Kidney glomerular epithelial cell (primary cell): ENCODE measurements at places on chromosomes 4 and X.

GRCh38 chr4:184282895-184283654, 65.4 kb upstream of the ENPP6 start:
- DNase-seq: no peak

DNA sequence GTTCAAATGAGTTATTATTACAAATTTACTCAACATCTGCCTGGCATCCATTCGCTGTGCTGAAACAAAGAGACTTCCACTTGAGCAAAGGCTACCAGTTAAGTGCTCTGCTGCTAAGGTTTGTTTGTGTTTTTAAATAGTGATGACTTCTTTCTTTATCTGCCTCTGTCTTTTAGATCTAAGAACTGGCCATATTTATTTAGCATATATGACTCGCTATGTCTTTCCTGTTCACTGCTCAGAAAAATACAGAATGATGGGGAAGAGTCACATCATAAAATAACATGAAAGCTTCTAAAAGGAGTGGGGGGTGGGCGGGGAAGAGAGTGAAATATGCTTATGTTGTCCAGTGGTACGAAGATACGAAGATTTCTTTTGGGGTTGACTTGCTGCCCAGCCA, 322.2 kb downstream of the GPAT3 start:
- no peak for DNase-seq

GRCh38 chr4:10080589-10081217, 35.9 kb downstream of the WDR1 start:
- DNase-seq: no peak

GRCh38 chr4:166499820-166500219, 626.8 kb downstream of the TLL1 start:
- DNase-seq: no peak

GRCh38 chr4:82802911-82803310, 4.3 kb upstream of the SCD5 start:
- DNase-seq: no peak

GRCh38 chr4:80489798-80490197, 154.3 kb downstream of the CFAP299 start:
- DNase-seq: no peak

GRCh38 chrX:132015875-132016274, 7.2 kb upstream of the STK26 start:
- no peak for DNase-seq

DNA sequence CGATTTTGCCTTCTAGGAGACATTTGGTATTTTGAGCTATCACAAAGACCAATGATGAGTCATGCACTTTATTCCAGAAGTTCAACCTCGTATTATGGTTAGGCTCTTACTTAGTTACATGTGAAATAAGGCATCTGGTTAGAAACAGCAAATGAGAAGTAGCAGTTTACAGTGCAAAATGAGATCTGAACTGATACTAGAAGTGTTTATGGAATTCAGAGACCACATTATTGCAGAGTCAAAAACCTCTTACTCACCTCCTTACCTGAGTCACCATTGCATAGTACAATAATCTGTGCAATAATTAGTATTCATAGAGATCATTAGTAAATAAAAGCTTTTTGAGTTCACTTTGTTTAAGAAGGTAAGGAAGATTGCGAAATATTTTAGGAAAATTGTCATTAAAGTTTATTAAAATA, 38.7 kb downstream of the SEC24B start:
- DNase-seq: peak; percentile 12

DNA sequence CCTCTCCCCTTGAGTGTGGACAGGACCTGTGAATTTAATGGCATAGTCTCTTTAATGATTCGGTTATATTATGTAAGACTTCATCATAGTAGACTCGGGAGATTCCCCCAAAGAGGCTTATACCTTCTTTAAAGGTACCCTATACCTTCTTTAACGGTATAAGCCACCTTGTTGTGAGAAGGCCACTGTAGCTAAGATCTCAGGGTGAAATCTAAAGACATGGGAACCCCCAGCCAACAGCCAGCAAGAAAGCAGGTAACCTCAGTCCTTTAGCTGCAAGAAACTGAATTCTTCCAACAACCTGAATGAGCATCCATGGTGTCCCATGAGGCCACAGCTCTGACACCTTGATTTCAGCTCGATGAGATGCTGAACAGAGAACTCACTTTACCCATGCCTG, 931 bp downstream of the DDX60 start:
- DNase-seq: no peak

GRCh38 chr4:81666491-81666890, 194.8 kb upstream of the RASGEF1B start:
- no peak for DNase-seq

DNA sequence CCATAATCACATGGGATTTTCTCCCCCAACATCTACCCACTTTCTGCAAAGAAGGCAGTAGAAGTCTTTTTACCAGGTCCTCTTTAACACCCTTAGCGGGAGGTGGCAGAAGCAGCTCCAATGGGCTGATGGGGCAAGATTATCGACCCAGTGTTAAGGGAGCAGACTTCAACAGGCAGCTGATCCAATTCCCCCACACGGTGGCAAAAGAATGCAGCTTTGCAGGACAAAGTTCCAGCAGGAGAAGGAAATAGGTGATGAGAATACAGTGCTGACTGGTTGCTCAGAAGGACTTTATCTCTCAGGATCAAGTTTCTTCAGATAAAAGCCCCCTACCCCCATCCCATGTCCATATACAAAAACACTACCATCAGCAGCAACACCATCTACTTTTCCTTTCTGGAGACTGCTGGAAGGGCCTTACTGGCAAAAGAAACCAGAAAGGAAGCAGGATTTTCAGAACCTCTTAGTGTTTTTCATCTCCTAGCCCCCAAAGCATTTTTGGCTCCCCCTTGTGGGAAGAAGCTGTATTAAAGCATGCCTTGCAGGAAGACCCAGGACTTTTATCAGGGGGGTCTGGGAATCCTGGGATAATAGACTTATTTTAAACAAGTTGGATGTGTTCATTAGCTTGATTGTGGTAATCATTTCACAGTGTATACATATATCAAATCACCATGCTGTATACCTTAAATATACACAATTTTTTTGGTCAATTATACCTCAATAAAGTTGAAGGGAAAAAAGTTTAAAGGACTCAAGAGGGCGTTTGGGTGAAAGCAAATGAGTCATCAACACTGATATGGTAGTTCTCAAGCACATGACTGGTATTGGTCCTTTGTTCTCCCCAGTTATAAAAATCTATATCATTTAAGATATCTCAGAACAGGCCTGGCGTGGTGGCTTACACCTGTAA, 146.4 kb downstream of the GPC3 start:
- DNase-seq: no peak

- no peak for DNase-seq
These were observed 5.4 kb downstream of the MEPE start for GRCh38 chr4:87838205-87838604.

GRCh38 chrX:13482746-13483541, 86.5 kb upstream of the EGFL6 start:
- no peak for DNase-seq

DNA sequence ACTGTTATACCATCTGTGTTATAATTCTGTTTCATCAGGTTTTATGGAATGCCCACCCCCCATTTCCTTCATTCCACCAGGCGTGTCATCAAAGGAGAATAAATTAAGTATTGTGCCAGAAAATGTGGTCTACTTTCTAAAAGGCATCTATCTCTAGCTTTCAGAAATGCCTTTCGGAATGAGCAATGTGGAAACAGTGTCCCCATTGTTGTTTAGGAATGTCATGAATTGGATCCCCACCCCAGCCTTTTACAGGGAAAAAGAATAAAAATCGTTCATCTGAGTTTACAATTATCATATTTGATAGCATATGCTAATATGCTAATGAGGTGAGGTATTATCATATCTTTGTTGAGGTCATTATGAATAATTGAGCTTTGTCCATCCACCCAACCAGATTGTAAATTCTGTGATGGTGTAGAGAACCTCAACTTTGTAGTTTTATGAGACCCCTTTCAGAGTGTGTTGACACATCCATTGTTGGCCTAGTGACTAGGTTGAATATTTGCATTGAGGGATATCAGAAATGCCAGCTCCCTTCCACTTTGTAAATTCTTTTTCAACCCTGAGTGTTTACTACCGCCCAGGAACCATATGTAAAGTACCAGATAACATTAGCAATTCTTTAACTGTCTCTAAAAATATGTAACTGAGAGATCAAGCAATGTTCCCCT, 56.2 kb upstream of the CCDC160 start:
- no peak for DNase-seq

DNA sequence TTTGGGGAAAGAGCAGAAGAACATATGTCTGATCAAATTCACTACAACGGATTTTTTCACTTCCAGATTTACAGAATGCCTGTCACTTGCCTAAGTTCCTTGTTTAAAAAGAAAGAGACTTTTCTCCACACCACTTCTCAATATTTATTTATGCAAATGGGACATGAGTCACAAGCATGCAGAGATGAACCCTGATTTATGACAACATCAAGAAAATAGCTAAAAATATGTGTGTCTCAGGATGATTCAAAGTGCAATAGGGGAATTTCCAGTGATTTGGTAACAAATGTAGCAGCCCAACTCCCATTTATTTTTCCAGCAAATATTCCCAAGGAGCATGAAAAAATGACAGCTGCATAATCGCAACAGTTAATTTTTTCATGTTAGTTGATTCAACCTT, 180.4 kb upstream of the FAT1 start:
- peak; percentile 84 for DNase-seq

- DNase-seq: no peak
These were observed 288.2 kb downstream of the IL1RAPL2 start for GRCh38 chrX:104854188-104854587.

DNA sequence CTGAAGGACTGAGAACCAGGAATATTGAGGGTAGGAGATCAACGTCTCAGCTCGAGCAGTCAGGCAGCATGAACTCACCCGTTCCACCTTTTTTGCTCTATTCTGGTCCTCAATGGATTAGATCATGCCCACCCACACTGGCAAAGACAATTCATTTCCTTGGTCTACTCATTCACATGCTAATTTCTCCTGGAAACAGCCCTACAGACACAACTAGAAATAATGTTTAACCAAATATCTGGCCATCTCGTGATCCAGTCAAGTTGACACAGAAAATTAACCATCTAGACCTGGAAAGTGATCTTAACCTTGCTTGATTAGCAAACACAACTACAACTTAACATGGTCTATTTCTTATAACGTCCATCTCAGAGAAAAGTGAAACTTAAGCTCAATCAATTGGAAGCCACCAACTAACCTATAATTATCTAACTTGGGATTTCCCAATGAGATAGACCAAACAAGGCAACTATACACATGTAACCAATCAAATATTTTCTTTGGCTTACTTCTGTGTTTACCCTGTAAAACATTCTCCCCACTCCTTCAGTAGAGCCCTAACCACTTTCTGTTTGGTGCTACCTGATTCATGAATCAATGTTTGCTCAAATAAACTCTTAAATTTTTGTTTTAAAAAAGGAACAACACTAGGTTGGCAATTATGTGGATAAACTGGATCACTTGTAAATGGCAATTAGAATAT, 69.7 kb upstream of the MAMLD1 start:
- no peak for DNase-seq

DNA sequence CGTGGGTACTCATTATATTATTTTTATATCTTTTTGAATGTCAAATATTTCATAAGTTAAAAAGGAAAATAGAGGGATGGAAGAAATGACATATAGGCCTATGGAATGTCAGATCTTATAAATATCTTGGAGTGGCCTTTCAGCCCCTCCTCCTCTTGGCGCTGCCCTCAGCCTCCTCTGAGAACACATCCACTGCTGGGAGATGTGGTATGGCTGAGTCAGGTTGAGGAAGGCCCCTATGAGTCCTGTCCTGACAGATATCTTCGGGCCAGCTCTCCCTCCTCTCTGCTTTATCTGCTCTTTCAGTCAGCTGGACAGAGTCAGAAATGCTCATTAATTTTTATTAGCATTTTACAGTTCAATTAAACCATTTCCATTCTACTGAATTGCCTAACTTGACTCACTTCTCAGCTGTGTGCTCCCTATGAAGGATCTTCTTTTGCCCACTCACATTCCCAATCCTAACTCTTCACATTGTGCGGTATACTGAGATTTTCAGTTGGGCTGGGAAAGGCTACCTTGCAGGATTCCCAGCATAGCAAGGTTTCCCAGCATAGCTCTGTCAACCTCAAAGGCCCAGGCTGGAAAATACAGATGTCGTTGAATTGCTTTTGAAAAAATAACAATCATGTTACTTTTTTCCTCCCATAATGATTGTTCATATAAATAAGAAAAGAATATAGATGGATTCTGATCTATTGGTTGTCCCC, 128.0 kb downstream of the ARHGEF9 start:
- DNase-seq: no peak

GRCh38 chr4:129109965-129110824, 14.2 kb downstream of the C4orf33 start:
- no peak for DNase-seq
